ENCODE measurements at places on chromosomes 5 and 9. TPM values are rescaled to one million over a fixed set of nuclear protein-coding genes. Genes with fewer than 3 reads are reported as not detected.
A peak's percentile ranks its signal among the peaks of the same experiment; 100 is the strongest.

DNA sequence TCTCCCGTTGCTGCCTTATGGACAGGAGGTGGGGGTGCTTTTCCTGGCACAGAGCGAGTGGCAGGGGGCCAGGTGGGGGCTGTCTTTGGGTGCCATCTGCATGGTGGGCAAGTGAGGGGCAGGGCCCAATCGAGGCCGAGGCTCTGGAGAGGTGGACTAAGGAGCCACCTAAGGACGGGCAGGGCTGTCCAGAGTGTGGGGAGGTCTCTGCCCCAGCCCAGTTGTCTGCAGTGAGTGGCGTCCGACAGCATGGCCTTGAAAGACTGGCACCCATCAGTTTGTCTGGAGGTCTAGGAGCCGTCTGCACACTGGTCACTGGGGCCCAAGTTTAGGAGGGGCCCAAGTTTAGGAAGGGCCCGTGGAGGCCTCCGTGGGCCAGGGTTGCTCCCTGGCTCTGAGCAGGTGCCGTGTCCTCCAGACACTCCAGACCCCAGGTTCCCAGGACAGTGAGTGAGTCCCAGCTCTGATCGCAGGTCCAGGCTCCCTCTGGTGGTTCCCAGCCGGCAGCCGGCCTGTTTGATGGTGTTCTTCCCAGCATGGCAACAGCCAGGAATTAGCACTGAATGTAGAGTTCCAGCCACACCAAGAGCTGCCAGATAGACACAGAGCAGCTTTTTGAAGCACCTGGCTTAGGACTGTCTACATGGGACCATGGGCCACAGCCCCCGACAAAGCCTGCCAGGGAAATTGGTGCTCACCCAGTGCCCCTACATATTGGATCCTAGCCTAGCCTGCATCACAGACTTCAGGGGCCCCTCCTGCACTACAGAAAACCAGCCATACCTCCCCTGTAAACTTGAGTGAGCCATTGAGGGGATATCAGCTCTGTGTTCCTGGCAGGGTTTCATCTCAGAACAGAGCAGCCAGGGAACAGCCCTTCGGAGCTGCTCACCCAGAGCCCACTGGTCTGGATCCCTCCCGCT lies 120.9 kb downstream of the WNK2 start:
- no peaks in the 10 kb centered on the region for H3K27me3 ChIP-seq
- peak; percentile 36 for DNase-seq
- no peak overlapping the region for H3K4me3 ChIP-seq
- H3K4me1 ChIP-seq, result no peaks in the 10 kb centered on the region
- H3K27ac ChIP-seq, result no peak overlapping the region

GRCh38 chr5:172549696-172550095 lies 91.4 kb upstream of the NEURL1B start:
- peak overlapping the region; percentile 23 for H3K27ac ChIP-seq
- H3K4me3 ChIP-seq, result no peak overlapping the region
- no peaks in the 10 kb centered on the region for H3K36me3 ChIP-seq
- DNase-seq, result no peak
- no peaks in the 10 kb centered on the region for H3K4me1 ChIP-seq

LIFR gene
- 141 TPM for total RNA-seq

SLC6A18 gene
- total RNA-seq, result not detected

SPINK7 gene
- not detected for total RNA-seq

DNA sequence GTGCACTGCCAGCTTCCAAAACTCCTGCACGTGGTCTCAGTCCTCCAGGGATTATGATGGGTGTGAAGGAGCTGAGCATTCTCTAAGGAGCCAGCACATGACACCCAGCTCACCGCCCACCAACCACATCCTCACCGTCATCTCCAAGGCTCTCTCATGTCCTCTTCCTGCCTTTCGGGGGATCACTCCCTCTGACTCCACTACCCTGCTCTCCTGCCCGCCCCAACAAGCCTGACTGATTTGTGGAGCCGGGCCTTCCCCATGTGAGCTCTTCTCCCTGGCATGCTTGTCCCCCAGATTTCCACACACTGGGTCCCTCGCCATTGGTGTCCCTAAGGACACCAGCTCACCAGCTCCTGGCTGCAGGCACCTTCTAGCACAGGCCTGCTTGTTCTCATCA lies 1.9 kb downstream of the ABO start:
- no peak overlapping the region for H3K27ac ChIP-seq
- no peaks in the 10 kb centered on the region for H3K36me3 ChIP-seq
- H3K27me3 ChIP-seq, result no peaks in the 10 kb centered on the region
- DNase-seq, result no peak
- no peak overlapping the region for H3K4me3 ChIP-seq
- H3K4me1 ChIP-seq, result no peaks in the 10 kb centered on the region

- H3K36me3 ChIP-seq, result no peaks in the 10 kb centered on the region
- H3K27ac ChIP-seq, result no peak overlapping the region
- H3K4me3 ChIP-seq, result no peak overlapping the region
- no peaks in the 10 kb centered on the region for H3K4me1 ChIP-seq
These were observed 376.2 kb upstream of the CLINT1 start for GRCh38 chr5:158235159-158235547.

- H3K4me3 ChIP-seq, result peak within 1 kb of the TSS; percentile 73
- peak; percentile 75 for DNase-seq
- H3K27me3 ChIP-seq, result no peaks in the 10 kb centered on the region
- H3K36me3 ChIP-seq, result no peaks in the 10 kb centered on the region
- peak within 1 kb of the TSS; percentile 85 for H3K27ac ChIP-seq
These were observed at the start of gene PPIC for GRCh38 chr5:123036391-123037103. PPIC (minus strand) TSS chr5:123036725; CDS start chr5:123036625, 100 bp downstream.

TAF11L2 gene
- total RNA-seq, result not detected

DNA sequence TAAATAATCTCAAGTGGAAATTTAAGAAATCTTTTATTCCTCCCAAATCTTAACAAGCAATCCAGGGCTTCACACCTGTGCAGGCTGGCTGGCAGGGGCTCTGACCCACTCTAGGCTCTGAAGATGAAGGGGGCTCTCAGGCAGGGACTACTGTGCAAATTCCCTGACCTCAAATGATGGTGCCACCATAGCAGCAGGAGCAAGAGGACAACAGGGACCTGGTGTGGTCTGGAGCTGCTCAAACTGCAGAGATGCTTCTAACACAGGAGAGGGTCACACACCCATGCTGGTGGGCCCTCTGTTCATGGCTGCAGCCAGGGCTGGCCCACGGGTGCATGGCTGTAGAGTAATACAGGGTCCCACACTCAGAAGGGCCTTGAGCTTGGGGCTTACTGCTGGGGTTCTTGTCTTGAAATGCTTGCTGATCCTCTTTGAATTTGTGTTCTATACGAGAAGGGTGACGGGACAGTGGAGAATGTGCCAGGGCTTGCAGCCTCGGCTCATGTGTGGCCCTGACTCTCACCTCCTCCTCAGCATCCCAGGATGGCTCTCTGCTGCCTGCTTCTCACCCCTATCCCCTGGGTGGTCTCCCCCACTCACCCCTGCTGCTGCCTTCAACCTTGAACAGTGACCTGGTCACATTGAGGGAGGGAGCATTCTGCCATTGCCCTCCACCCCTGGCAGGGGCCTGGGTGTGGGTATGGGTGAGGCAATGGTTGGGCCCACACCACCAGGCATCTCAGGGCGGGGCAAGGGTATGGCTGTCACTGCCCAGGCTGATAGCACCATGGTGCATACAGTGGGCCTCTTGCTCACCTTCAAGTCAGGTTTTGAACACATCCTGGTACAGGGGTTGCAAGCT lies 191.7 kb downstream of the FSTL4 start:
- no peak overlapping the region for H3K27ac ChIP-seq
- no peaks in the 10 kb centered on the region for H3K27me3 ChIP-seq
- no peak for DNase-seq
- H3K4me3 ChIP-seq, result no peak overlapping the region
- H3K4me1 ChIP-seq, result no peaks in the 10 kb centered on the region

DNA sequence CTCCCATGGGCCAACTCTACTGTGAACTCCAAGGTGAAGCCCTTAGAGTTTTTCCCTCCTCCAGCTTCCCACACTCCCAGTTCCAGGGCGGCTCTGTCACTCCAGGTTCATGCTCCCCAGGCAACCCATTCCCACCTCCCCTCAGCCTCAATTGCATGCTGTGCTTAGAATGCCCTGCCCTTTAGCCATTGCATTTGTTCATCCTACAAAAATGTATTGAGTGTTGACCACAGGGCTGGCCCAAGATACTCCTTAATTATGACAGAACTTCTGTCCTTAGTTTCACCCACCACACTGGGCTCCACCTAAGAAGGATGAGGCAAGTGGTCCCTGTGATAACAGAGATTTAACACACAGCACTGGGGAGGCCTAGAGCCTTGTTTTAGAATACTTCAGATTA lies 236.1 kb downstream of the ADAMTSL1 start:
- DNase-seq, result no peak
- no peak overlapping the region for H3K4me3 ChIP-seq
- H3K27ac ChIP-seq, result no peak overlapping the region
- no peaks in the 10 kb centered on the region for H3K27me3 ChIP-seq

F2RL1 gene
- total RNA-seq, result not detected

DNA sequence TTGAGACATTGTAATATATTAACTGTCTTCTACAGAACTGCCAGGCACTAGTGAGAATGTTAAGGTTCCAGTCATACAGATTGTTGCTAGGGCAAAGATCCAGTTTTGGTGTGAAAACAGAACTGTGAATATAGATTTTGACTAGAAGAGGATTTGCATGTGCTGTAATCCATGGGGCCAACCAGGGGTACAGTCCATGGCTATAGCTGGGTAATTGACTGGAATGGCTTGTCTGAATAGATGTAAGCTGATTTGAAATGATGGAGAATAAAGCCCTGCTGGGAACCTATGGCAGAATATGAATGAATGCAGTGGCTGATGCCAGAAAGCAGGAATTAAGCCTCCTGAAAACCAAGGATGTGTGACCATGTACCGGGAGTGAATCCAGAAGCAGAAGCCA lies 748.5 kb upstream of the CDH10 start:
- no peaks in the 10 kb centered on the region for H3K36me3 ChIP-seq
- DNase-seq, result no peak
- no peaks in the 10 kb centered on the region for H3K27me3 ChIP-seq
- no peak overlapping the region for H3K4me3 ChIP-seq
- H3K27ac ChIP-seq, result no peak overlapping the region

DNA sequence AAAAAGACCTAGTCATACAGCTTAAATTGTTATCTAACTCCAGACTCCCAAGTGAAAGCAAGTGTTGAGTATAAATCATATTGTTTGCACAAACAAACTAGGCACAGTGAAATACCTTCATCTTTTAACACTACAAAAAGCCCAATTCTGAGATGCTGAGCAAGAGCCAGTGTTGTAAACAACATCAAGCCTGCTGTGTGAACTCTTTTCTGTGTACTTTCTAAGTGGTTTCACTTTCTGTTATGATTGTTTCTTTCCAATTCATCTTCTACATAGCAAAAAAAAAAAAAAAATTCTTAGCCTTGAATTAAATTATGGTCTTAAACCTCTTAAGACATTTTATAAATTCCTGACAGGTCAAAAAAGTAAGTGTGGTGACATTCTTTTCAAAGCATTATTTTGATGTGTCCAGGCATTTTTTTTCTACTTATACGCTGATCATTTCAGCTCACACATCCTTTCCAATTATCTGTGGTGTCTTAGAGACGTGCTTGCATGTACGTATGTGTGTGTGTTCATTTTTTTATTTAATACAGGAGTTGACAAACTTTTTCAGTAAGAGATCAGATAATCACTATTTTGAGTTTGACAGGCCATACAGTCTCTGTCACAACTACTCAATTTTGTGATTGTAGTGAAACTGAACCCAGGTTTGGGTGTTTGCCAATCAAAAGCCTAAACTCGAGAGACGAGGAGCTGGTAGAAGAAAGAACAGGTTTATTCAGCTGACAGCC lies 556.1 kb downstream of the CDH9 start:
- DNase-seq, result no peak
- H3K36me3 ChIP-seq, result no peaks in the 10 kb centered on the region
- H3K27ac ChIP-seq, result no peak overlapping the region
- H3K4me1 ChIP-seq, result no peaks in the 10 kb centered on the region
- no peaks in the 10 kb centered on the region for H3K27me3 ChIP-seq
